ENCODE measurements at places on chromosomes 3 and 15.

DNA sequence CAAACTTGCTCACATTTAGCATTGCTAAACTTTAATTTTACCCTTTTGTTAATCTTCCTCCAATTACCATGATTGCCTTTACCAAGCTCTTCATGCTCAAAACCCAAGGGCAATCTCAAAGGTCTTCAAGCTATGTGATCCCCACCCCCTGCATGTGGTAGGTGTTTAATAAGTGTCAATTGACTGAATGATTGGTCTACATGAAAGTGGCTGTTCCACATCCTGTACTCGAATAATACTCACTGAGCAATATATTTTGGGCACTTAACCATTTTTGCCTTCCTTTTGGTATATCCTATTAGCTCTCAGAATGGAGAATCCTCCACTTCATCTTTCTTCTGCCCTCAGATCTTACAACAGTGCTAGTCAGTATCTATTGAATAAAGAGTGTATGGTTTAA is 17.1 kb downstream of the RBMS3 start:
- DNase-seq, result no peak

- DNase-seq, result no peak
Measured at GRCh38 chr3:127815001-127815400, 7.3 kb downstream of the MGLL start.

DNA sequence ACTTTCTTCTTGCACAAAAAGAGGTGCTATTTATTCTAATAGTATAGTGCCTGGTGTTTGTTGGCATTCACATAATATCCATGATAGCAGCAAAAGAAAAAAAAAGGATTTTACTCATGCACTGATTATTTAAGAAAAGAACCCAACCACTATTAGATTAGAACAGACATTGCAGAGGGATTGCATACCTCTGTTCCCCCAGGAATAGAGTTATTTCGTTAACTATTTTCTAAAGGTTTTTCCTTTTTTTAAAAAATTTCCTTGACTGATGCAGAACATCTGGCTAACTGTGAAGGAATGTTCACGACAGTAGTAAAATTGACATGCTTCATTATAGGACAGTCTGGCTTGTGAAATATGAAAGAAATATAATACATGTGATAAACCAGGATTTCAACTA is 136.6 kb upstream of the PTX3 start:
- no peak for DNase-seq

GRCh38 chr3:150253622-150254021 is 154.5 kb upstream of the TSC22D2 start:
- no peak for DNase-seq

DNA sequence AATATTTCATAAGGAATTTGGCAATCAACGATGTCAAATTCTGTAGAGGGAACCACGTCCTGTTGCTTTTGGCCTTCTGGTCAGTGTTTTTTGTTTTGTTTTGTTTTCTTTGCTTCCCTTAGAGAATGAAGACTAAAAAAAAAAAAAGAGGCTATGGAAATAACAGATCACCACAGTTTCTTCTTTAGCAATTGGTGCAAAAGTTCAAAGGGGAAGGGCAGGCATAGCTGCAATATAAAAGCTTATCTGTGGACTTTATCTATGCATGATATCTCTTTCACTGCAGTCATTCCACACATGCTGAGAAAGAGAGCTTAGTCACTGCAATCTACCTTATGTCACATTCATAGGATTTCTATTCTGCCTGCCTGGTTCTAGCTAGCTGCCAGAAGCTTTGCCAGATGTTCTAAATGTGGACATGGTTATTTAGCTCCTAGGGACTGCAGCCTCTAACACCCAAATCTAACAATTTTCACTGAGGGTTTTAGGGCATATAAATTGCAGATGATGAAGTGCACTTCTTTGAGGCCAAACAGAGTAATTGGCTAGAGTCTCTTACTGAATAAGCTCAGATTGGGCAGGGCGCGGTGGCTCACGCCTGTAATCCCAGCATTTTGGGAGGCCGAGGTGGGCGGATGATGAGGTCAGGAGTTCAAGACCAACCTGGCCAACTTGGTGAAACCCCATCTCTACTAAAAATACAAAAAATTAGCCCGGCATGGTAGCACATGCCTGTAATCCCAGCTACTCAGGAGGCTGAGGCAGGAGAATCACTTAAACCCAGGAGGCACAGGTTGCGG is 637.2 kb downstream of the NTRK3 start:
- no peak for DNase-seq

GRCh38 chr3:173913397-173913796 is 515.9 kb downstream of the NLGN1 start:
- DNase-seq, result no peak
